ENCODE measurements at places on chromosomes 1 and 21.

- no peak for DNase-seq
Observed at GRCh38 chr21:26194326-26194725, 23.8 kb upstream of the APP start.

- no peak for DNase-seq
Observed at GRCh38 chr1:52157582-52157981, 15.7 kb downstream of the ZFYVE9 start.

DNA sequence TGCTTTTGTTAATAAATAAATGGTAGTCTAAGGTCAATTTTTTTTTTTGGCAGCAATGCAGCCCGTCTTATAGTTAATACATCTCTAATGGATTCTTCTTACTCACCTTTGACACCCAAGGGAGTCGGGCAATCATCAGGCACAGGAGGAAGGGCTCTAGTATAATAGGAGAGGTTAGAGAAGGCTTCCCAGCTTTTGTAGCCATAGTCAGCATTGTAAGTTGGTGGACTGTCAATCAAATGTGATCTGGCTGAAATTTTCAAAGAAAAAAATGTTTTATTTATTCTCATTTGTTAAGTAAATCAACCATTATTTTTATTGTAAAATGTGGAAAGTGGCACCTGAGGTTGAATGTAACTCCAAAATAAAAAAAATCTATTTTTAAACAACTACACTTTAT, 2.1 kb downstream of the PTGS2 start:
- no peak for DNase-seq

GRCh38 chr21:38683222-38683621, 122.5 kb upstream of the ETS2 start:
- no peak for DNase-seq

DNA sequence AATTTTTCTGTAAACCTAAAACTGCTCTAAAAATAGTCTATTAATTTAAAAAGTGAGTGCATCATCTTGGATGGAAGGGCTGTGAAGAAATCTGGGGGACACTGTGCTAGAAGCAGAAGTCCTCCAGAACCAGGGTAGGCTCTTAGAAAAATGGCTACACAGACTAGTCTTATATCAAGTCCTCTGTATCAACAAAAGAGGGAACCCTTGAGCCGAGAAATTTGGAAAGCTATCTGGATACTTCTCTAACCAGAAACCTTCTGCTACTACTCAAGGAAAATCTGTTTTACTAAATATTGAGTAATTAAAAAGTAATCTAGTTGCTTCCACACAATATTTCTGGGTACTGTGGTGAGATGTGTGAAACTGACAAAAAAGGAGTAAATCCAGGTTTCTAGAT, 92.1 kb downstream of the WDR3 start:
- DNase-seq, result peak; percentile 10

DNA sequence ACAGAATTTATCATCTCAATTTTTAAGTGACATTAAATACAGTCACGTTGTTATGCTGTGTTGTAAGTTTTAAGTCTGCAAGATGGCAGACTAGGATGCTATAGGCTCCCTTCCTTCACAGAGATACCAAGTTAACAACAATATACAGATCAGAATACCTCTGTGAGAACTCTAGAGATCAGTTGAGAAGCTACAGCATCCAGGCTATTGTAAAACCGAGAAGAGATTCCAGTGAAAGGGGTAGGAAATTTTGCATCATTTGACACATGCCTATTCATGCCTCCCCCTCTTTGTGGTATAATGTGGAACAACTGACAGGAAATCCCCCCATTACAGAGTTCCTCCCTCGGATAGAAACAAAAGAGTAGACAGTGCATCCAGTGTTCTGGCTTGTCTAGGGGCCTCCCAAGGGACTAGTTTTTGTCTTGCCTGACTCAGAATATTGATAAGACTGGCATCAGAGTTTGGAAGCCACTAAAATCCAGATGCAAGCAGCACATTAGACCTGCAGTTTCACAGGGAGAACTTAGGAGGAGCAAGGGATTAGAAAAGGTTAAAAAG, 80.6 kb downstream of the LBR start:
- DNase-seq, result no peak

GRCh38 chr1:167529829-167530474, 11.6 kb upstream of the CD247 start:
- peak; percentile 49 for DNase-seq

GRCh38 chr21:25370311-25370744, 237.0 kb downstream of the MRPL39 start:
- DNase-seq, result no peak

- no peak for DNase-seq
Observed at GRCh38 chr1:201282216-201282615, 1.1 kb upstream of the PKP1 start.

- DNase-seq, result no peak
Observed at GRCh38 chr1:233654658-233655280, 40.9 kb downstream of the KCNK1 start.

DNA sequence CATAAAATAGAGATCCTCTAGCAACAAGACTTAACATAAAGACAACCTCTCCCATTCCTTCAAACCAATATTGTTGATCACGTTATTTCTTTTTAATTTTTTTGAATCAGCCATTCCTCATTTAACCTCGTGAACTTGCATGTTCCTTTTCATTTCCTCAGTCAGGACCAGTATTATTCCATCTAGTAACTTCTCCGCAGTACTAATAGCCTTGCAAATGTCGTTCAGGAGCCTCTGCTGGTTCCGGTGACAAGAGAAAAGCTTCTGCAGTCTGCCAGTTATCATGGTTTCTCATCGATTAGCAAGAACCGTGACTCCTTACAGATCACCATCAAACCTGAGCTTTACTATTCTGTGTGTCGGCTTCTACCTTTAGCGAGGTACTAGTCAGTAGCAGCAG, 3.0 kb downstream of the APP start:
- DNase-seq, result no peak

- DNase-seq, result no peak
Observed at GRCh38 chr1:103353391-103353790, 172.1 kb upstream of the RNPC3 start.

- DNase-seq, result no peak
Observed at GRCh38 chr1:165369255-165369848, 12.8 kb upstream of the LMX1A start.

GRCh38 chr1:117663156-117663902, 57.5 kb downstream of the TENT5C start:
- no peak for DNase-seq

GRCh38 chr1:40210511-40211204, 37.1 kb upstream of the TMCO2 start:
- no peak for DNase-seq

GRCh38 chr1:170145770-170146676, at the start of gene NTMT2:
Gene NTMT2 (plus strand): TSS chr1:170145959. CDS start chr1:170146108, 149 bp downstream.
- DNase-seq, result no peak

- DNase-seq, result no peak
Observed at GRCh38 chr1:85659174-85659573, 49.1 kb downstream of the ZNHIT6 start.

- no peak for DNase-seq
Observed at GRCh38 chr1:24901791-24902470, 28.1 kb downstream of the RUNX3 start.

DNA sequence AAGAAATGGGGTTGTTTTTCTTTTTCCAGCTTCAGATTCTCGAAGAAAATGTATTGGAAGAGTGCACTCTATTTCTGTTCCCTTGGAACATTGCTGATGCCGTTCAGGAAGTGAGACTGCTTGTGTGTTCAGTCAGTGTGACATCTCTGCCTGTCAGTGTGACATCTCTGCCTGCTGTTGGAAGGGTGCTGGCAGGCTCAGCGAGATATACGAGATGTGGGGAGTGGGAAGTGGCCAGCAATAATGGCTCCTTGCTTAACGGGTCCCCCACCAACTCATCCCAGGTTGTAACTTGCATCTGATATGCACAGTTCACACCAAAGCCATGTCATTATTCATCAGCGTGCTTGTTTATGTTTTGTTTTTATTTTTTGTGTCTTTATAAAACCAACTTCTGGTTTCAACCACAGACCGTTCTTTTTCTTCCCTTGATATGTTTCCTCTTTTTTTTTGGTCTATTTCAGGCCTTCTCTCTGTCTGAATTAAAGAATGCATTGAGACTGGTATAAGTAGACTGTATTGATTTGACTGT, 145.4 kb downstream of the GALNT2 start:
- DNase-seq, result no peak

DNA sequence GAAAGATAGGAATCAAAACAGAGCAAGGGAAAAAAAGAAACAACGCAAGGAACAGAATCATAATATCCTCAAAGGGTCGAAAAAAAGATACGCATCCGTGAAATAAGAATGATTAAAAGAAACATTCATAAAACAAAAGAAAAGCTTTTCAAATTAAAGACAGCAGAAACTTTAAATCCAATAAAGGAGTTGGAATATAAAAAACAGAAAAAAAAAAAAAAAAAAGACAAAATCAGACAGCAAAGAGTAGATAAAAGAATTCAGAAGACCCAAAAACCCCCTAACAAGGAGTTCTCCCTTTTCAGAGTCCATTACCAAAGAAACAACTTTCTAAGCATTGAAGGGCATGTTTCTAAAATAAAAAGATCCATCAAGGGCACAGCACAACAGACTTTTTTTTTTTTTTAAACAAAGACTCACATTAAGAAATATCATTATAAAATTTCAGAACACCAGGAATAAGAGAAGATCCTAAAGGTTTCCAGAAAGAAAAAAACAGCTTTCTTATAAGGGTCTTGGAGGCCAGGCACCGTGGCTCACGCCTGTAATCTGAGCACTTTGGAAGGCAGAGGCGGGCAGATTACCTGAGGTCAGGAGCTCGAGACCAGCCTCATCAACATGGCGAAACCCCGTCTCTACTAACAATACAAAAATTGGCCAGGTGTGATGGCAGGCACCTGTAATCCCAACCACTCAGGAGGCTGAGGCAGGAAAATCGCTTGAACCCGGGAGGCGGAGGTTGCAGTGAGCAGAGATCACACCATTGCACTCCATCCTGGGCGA, 44.7 kb downstream of the ENAH start:
- no peak for DNase-seq

- no peak for DNase-seq
Observed at GRCh38 chr1:5972198-5972520, 20.1 kb downstream of the NPHP4 start.

- DNase-seq, result no peak
Observed at GRCh38 chr1:208595236-208595635, 351.1 kb upstream of the PLXNA2 start.

- no peak for DNase-seq
Observed at GRCh38 chr1:232179896-232180778, 449.8 kb downstream of the SIPA1L2 start.

DNA sequence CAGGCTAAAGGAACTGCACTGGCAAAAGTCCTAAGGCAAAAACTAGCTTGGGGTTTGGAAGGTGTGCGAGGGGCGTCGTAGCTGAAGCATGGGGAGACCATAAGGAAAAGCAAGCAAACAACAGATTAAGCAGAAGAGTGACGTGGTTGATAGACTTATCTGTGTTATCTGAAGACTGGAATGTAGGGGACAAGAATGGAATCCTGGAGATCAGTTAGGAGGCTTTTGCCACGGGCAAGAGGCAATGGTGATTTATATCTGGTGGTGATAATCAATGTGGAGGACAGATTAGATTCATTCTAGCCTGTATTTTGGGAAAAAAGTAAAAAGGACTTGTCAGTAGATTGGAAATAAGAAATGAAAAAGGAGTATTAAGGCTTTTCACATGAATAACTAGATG, 97.4 kb downstream of the ITSN1 start:
- DNase-seq, result no peak

DNA sequence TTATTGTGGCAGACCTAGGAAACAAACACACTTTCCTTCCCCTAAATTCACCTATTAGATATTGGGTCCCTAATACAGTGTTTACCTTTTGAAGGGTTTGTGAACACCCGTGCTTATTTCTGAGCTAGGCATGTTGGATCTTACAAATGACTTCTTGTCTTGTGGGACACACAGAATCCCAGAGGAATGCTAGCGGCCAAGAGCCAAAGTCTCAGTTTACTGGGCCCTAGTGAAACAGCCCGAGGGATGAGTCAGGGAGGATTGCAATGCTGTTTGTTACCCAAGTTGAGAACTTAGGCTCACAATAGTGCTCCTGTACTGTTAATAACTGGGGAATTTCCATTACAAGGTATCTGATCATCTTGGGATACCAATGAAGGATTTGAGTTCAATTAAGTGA, 100.1 kb upstream of the AKT3 start:
- no peak for DNase-seq

- no peak for DNase-seq
Observed at GRCh38 chr1:13732971-13733667, 33.1 kb downstream of the PRDM2 start.

DNA sequence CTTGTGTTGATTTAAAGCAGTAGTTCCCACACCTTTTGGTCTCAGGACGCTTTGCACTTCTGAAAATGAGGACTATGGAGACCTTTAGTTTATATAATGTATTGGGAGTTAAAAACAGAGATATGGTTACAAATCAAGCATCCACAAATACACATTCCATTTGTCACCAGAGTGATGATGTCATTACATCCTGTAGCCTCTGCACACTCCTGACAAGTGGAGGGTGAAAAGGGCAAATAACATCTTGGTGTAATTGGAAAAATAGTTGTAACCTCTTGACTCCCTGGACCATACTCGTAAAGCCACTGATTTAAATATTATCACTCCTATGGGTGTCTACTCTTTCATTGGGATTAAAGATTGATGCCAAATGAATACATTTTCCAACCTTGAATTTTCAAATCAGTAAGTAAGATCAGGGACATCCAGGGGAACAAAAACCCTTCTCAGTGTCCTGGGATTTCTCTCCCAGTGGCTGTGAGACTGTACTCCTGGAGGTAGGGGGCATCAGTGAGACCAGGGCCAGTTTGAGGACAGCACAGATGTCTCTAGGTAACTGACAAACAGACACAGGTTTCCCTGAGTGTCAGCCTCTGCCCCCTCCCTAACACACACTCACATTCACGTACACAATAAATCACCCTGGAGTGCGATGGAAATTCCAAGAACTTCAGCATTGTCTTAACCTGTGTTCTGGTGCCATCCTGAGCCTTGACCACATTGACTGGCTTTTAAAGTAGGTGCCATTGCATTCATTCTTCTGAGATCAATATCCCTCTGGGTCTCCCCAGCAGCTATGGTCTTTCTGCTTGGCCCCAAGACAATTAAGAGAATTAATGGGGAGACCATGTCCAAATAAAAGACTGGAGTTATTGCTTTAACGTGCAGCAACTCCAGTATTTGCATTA, 63.0 kb downstream of the NR5A2 start:
- DNase-seq, result no peak

GRCh38 chr1:65229754-65230339, 79.5 kb upstream of the DNAJC6 start:
- DNase-seq, result no peak

DNA sequence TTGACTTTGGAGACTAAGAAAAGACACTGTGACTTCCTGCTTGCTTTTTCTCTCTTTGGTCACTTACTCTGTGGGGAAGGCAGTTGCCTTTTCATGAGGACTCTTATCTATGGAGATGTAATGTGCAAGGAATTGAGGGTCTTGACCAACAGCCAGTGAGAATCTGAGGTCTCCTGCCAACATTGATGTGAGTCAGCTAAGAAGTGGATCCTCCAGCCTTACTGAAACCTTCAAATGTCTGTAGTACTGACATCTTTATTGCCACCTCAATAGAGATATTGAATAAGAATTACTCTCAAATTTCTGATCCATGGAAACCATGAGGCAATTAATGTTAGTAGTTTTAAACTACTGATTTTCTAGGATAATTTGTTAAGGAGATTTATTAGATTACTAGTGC, 598.4 kb downstream of the ADGRL2 start:
- DNase-seq, result no peak

- no peak for DNase-seq
Observed at GRCh38 chr1:182226618-182227017, 165.0 kb downstream of the GLUL start.

GRCh38 chr1:145995148-145995881, 1.1 kb downstream of the TXNIP start:
- no peak for DNase-seq

All from muscle of arm (tissue), 14 donors.